ENCODE measurements at places on chromosomes 16 and 17.

- DNase-seq: no peak
These were observed 26.3 kb downstream of the CEP112 start for GRCh38 chr17:66165537-66166123.

GRCh38 chr17:74187761-74188160 lies 15.7 kb upstream of the RPL38 start:
- no peak for DNase-seq

DNA sequence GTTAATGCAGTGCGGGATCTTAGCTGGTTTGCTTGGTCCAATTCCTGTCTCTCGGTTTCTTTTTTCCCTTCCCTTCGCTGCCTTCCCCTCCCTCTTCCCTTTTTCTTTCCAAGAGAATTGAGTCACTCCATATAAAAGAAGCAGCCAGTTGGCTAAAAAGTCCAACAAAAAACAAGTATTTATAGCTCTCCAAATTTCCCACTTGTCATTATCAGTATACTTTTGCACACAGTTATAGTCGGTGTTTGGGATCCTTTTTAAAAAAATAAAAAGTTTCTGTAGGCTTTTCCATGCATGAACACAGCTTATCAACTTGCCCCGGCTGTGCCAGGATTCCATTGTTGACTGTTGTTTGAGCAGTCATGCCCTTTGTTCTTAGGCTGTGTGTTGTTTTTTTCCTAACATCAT lies 24.9 kb downstream of the HMOX2 start:
- no peak for DNase-seq

GRCh38 chr17:35117984-35118383 lies 1.7 kb downstream of the RAD51D start:
- DNase-seq: no peak

DNA sequence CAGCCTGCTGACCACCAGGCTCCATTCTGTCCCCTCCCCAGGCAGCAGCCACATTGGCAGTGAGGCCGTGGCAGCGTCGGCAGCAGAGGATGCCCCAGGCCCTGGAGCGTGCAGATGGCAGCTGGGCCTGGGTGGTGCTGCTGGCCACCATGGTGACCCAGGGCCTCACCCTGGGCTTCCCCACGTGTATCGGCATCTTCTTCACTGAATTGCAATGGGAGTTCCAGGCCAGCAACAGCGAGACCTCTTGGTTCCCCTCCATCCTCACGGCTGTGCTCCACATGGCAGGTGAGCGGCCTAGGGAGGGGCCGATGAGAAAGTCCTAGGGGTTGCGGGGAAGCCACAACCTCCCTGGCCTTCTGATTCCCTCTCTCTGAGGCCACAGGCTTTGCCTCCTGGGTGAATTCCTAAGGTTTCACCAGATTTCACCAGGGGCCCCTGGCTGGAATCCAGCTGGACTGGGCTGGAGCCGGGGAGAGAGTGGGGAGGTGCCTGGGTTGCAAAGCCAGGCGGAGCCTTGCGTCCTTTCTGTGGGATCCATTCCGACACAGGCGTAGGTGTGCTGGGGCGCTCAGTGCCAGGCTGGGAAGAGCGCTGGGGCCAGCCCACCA lies 5.9 kb downstream of the SLC16A5 start:
- no peak for DNase-seq

GRCh38 chr17:1720856-1721386 lies 3.6 kb upstream of the WDR81 start:
- DNase-seq: peak; percentile 56

DNA sequence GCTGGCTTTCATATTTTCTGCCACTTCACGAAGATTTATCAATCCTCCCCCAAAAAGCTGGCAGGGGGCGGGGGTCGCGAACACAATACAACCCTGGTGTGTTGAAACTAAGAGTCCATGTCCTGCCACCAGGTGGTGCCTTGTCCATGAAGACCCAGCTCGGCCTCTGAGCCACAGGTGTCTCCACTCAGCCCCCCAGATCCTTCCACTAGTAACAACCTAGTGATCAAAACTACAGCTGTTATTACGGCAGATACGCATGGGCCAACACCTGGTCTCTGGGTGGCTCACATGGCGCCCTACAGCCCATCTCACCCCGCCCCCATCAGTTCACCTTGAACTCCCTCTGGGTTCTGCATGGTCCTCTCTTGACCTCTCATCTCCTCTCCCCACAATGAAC lies 27.7 kb downstream of the USP7 start:
- no peak for DNase-seq

GRCh38 chr16:10987361-10988163 lies 43.2 kb downstream of the CLEC16A start:
- no peak for DNase-seq

GRCh38 chr16:86729686-86730085 lies 151.3 kb downstream of the FOXL1 start:
- DNase-seq: no peak

- no peak for DNase-seq
These were observed 8.7 kb downstream of the CORO7 start for GRCh38 chr16:4407543-4408322.

DNA sequence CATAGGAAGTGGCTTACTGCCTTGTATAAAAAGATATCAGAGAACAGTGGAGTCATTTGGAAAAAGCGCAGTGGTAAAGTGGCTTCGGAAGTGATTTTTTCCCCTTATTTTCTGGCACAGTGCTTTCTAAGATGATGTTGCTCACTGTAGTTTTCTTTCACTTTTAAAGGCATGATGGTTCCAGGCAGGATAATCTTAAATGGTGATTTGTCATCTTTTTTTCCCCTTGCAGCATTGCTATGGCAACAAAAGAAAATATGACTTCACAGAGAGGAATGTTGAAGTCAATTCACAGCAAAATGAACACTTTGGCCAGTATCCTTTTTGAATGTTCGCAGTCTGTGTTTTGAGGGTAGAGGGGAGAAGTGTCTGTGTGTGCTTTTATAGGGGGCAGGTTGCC lies 42.5 kb downstream of the GOSR1 start:
- no peak for DNase-seq

- no peak for DNase-seq
These were observed 20.2 kb downstream of the ANKS3 start for GRCh38 chr16:4713663-4714501.

- no peak for DNase-seq
These were observed 24.2 kb downstream of the IGSF6 start for GRCh38 chr16:21628121-21628726.

GRCh38 chr17:40176754-40177110 lies 538 bp upstream of the RAPGEFL1 start:
- DNase-seq: no peak

- DNase-seq: no peak
These were observed 6.8 kb downstream of the ZNF207 start for GRCh38 chr17:32356750-32357149.

DNA sequence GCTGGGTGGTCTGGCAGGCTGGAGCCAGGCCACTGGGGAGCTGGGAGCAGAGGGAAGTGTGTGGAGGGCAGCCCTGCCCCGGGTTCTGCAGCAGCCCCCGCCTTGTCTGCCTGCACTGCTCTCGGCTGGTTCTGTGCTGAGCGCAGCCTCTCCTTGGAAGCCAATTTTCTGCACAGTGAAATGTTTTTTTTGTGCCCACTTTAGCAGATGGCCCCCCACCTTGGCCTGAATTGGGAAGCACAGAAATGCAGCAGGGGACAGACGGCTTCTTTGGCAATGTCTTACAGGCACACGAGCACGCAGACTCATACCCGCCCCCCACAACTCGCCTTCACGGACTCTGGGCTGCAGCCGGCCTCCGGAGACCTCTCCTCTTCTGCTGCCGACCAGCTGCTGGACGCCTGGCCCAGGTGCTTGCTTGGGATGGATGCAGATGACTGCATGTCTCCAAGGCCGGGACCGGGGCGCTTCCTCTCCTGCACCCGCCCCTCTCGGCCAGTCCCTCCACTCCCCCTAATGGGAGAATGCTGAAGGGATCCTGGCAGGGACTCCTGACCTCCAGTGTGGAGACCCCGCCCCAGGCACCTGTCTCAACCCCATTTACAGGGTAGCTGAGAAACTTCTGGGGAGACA lies 14.8 kb downstream of the NPTX1 start:
- DNase-seq: no peak

GRCh38 chr16:65545413-65545956 lies 423.6 kb upstream of the CDH11 start:
- DNase-seq: no peak

DNA sequence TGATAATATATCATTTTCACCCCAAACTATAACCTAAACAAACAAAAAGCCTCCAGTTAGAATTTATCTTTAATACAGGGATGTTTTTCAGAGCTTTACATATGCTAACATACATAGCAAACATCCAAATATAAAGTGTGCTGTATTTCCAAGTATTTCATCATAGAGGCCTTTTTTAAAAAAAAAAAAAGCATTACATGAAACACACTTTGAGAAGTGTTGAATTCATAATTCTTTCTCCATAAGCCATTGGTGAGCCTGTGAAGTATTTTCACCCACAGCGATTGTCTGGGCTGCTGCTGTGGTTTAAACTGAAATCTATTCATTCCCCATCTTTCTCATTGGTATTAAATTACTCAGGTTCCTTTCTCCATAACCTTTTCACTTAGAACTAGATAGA lies 503.4 kb upstream of the CDH8 start:
- no peak for DNase-seq

DNA sequence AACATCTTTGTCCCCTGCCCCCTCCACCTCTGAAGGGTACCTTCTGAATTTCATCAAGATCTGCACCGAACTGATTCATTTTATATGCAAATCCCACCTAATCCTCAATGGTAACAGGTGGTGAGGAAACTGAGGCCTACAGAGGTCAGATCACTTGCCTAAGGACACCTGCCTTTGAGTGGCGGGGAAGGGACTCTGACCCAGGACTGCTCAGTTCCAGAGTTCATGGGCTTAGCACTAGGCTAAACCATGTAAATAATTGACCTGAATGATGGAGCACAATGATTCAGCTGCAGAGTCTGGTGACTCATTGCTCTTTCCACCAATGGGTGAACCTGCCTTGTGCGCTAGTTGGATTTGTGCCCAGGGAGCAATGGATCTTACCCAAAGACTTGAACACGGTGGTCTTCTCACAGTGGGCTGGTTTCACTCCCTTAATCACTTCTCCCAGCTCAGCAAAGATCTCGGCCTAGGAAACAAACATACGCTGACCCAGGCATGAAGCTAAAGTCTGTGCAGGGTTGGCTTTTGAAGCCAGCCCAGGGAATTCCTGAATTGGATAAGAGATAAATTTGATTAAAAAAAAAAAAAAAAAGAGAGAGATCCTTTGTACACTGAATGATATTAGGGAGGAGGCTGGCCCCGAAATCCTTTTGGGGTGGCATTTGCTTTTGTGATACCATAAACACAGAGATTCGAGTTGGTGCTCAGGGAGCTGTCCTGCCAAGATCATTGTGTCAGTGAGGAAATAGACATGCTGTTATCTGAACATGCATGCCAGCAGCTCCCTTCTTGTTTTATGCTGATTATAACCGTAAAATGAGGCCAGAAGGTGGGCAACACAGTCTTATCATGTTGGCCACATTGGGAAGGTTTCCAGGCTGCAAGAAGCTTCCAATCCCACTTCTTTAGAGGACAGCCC lies 17.0 kb downstream of the CRYM start:
- no peak for DNase-seq

- DNase-seq: no peak
These were observed 25.8 kb downstream of the SOX8 start for GRCh38 chr16:1007284-1007850.

- DNase-seq: no peak
These were observed 8.3 kb downstream of the TMEM114 start for GRCh38 chr16:8581831-8582580.

DNA sequence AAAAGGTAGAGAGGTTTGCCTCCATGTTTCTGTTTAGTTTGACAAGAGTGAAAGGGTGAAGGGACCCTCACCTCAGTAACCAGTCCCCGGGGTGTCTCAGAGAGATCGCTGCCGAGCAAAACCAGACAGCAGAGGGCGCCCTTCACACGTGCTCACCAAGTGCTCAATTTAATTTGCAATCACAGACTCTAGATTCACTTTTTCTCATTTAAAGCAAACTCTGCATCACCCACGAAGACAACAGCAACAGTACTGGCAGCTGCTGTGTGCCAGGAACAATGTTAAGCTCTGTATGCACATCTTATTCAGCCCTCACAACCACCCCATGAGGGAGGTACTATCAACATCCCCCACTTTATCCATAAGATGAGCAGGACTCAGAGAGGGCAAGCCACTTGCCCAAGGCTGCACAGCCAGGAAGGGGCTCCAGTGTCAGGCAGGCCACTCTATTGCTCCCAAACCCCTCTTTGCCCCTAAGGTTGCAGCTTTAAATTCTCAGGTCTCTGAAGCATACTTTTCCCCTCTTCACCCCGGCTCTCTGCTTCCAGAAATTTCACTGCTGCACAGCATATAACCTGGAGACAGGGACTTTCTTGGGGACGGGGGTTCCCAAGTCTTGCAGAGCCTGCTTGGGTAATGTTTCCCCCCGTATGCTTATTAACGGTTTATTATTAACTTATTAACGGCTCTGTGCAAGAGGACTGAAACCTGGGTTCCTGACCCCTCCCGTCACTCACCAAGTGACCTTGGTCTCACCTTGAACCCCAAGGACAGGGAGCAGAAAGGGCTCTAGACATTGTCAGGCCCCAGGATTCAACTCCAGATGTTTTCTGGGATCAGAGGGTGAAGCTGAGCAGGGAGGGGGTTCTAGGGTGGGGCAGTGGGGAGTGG lies 70.9 kb downstream of the CNGB1 start:
- DNase-seq: peak; percentile 60

GRCh38 chr17:8391711-8392110 lies 5.9 kb downstream of the RNF222 start:
- no peak for DNase-seq

DNA sequence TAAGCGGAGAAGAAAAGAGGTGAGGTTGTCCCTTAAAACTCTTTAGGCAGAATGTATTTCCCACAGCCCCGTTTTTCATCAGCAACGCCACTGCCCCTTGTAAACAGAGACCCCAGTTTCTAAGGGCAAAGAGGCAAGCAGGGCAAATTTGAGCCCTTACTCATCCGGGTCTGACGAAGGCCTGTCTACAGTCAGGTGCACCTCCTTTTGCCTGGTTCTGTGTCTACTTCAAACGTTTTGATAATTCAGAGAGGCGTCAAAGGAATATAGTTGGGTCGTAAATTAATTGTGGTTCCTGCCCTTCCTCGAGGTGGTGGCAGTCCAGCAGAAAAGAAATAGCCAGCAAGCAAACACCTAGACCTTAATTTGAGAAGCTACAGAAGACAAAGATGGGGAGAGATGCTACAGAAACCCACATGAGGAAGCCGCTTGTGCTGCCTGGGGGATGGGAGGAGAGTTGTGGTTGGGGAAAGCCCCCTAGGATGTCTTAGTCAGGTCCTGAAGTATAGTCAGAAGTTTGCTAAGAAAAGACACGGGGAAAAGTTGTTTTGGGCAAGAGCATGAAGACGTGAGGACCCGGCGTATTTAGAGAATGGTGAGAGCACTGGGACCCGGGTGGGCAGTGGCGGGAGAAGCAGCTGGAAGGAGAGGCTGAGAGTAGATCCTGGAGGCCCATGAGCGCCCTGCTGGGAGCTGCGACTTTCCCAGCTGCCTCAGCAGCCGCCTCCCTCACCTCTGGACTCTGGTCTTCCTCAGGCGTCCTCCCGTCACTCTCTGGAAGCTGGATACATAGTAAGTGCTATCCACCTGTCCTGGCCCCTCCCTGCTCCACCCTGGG lies 2.4 kb downstream of the FBRS start:
- peak; percentile 75 for DNase-seq

- no peak for DNase-seq
These were observed 20.7 kb upstream of the CCDC92B start for GRCh38 chr17:2770129-2770528.
